Globus pallidus (tissue), 1 donor: ENCODE measurements at places on chromosomes 11 and 22.

GRCh38 chr22:40108396-40108795, 69.3 kb upstream of the TNRC6B start:
- DNase-seq = no peak

DNA sequence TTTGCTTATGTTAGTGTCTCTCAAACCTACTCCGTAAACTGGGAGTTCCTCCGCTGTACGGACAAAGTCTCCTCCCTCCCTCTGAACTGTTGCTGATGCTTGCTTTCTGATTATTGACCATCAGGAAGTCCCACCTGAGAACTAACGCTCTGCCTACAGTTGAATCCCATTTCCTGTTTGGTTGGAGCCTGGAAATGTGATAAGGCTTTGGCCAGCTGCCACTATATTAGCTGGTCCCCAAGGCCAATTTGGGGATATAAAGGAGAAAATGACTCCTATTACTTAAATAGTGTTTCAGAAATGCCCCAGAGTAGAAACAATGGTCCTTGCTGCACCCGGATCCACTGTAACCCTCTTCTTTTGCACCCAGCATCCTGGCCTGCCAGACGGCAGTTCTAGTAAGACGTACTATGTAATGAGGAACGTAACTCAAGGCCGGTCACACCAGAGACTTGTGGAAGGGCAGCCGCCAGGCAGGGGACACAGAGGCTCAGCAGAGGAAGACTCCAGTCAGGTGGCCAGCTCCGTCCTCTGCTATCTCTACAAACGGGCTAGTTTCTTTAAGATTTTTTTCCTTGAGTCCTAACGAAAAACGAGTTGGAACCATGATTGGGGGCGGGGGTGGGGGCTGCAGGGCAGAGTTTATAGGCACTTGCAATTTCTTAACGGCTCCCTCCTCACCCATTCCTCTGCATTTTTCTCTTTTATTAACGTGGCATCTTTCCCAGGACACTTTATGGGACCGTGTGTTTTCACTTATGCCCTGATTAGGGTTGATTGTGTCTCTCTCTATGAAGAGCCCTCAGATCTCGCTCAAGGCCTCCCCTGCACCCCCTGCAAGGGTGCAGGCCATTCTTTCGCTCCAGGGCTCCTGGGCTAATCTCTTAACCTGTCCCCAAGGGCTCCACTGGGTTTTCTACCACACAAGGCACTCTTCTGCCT, 72.8 kb upstream of the CDON start:
- no peak for DNase-seq

- peak; percentile 70 for DNase-seq
Measured at GRCh38 chr11:2869561-2870427, 15.8 kb downstream of the CDKN1C start.

DNA sequence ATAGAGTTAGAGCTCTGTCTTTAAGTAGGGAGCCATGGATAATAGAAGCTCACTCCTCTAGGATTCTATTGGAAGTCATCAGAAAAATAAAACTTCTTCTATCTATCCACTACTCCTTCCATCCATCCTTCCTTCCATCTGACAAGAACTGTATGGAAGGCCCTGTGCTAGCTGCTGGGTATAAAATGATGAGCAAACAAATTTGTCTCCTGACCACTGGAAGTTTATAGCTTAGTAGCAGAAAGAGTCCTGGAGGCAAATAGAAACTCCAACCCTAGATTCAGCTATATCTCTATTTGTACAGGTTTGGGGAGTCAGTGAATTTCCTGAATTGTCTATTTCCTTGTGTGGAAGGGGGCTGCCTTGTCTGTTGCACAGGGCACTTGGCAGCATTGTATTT, 136.6 kb downstream of the ME3 start:
- no peak for DNase-seq

DNA sequence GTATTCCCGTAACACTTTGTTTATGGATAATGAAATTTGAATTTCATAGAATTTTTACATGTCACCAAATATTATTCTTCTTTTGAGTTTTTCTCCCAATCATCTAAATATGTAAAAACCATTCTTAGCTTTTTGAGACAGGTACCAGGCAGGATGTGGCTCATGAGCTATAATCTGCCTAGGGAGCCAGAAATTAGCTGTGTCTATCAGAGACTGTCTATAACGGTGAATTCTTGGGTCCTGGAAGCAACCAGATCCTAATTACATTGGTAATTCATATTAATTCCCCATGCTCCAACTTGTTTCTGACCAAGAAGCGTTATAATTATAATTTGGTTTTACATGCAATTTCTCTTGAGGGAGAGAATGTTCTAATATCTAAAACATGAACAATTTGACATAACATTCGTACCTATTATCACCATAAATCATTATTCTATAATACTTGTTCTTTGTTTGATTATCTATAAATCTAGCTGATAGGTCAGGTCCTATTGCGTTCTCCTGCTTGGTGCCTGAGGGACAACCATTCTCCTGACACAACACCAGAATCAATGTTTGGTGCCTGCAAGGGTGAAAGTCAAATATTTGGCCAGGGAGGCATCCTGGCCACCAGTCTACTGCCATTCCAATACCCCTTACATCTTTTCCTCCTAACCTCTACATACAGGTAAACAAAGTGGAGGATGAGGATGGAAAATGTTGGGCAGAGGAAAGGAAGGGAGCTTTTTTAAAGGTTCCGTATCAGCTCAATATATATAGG, 69.9 kb downstream of the RSF1 start:
- DNase-seq = no peak

DNA sequence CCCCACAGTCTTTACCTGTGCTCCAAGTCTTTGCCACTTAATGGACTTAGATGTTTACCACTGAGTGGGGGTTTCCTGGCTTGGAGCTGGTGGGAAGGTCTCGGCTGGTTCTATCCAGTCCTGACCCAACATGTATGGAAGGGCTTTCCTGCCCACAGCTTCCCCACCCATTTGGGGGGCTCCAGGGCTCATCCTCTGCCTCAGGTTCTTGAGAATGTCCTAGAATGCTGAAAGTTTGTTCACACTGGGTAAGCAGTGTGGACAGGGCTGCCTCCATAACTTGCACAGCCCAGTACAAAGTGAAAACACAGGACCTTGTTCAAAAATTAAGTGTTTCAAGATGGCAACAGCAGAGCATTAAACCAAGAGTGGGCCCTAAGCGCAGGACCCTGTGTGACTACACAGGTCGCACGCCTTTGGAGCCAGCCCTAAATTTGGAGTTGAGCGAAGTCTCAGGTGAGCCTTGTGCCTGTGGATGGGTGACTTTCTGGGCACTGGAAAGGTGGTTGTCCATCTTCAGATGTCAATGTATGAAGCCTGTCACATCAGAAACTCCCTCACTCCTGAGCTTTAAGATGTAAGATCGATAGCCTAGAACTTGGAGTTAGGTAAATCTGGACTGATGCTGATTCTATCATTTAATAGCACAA, 72.7 kb upstream of the NARS2 start:
- no peak for DNase-seq
